Neural crest cell (in vitro differentiated cells): ENCODE measurements at places on chromosomes 3 and 15. TPM values are rescaled to one million over a fixed set of nuclear protein-coding genes. Genes with fewer than 3 reads are reported as not detected.

DNA sequence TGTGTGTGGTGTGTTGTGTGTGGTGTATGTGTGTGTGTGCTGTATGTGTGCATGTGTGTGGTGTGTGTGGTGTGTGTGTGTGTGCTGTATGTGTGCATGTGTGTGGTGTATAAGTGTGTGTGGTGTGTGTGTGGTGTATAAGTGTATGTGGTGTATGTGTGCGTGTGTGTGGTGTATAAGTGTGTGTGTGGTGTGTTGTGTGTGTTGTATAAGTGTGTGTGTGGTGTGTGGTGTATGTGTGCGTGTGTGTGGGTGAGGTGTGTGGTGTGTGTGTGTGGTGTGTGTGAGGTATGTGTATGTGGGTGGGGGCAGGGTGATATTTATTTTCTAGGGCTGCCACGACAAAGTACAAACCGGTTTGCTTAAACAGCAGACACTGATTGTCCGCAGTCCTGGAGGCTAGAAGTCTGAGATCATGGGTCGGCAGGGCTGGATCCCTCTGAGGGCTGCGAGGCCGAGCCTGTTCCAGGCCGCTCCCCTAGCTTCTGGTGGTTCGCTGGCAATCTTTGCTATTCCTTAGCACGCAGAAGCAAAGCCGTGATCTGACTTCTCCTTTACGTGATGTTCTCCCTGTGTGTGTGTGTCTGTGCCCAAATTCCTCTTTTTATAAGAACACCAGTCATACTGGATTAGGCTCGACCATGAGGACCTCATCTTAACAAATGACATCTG, 160.2 kb downstream of the XXYLT1 start:
- peaks cover 13% of the 10 kb centered on the region for H3K4me1 ChIP-seq
- H3K27ac ChIP-seq = no peak overlapping the region
- H3K36me3 ChIP-seq = no peaks in the 10 kb centered on the region
- no peak for DNase-seq
- H3K27me3 ChIP-seq = no peaks in the 10 kb centered on the region

DNA sequence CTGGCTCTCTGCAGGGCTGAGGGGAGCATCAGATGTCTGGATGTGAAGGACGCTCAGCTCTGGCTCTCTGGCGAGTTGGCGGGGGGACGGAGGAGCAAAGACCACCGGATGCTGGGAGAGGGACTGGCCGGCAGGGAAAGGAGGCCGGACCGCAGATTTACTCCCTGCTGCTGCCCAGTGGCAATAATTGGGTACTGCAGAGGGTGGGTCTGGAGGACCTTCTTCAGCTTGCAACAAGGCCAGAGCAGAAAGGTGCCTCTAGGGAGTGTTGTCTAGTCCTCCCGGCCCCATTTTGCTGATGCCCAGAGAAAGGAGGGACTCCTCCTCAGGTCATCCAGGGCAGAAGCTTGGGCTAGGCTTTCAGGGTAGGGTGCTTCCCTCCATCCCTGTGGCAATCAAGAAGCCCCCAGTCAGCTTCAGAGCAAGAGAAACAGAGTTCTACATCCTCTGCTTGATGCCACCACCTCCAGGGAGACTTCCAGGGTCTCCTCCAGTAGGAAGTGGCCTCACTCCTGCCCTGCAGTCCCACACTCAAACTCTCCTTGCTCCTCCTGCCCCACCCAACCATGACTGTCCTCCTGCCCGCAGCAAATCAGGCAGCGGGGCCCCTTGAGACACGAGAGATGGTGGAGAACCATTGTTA, 20.3 kb upstream of the CSPG4 start:
- H3K4me1 ChIP-seq = peaks cover 35% of the 10 kb centered on the region
- no peaks in the 10 kb centered on the region for H3K36me3 ChIP-seq
- peaks cover 8% of the 10 kb centered on the region for H3K27me3 ChIP-seq

- H3K4me3 ChIP-seq = no peak overlapping the region
- no peaks in the 10 kb centered on the region for H3K36me3 ChIP-seq
Measured at GRCh38 chr15:53000409-53000808, 210.3 kb upstream of the ONECUT1 start.

- H3K4me3 ChIP-seq = no peak overlapping the region
- no peak for DNase-seq
- H3K36me3 ChIP-seq = no peaks in the 10 kb centered on the region
- H3K27ac ChIP-seq = no peak overlapping the region
Measured at GRCh38 chr3:192277477-192277876, 449.9 kb downstream of the FGF12 start.

GRCh38 chr15:44598892-44599291, 61.9 kb downstream of the EIF3J start:
- H3K4me1 ChIP-seq = no peaks in the 10 kb centered on the region
- no peaks in the 10 kb centered on the region for H3K27me3 ChIP-seq
- no peak overlapping the region for H3K4me3 ChIP-seq
- no peak overlapping the region for H3K27ac ChIP-seq

GRCh38 chr15:55742927-55743728, at the start of gene PRTG:
Gene PRTG, minus strand, starts transcription at chr15:55743152. Its CDS starts 221 bp downstream, at chr15:55742931.
- H3K27ac ChIP-seq = peak within 1 kb of the TSS; percentile 95
- peak; percentile 96 for DNase-seq
- H3K27me3 ChIP-seq = no peaks in the 10 kb centered on the region
- peak within 1 kb of the TSS; percentile 91 for H3K4me3 ChIP-seq

DNA sequence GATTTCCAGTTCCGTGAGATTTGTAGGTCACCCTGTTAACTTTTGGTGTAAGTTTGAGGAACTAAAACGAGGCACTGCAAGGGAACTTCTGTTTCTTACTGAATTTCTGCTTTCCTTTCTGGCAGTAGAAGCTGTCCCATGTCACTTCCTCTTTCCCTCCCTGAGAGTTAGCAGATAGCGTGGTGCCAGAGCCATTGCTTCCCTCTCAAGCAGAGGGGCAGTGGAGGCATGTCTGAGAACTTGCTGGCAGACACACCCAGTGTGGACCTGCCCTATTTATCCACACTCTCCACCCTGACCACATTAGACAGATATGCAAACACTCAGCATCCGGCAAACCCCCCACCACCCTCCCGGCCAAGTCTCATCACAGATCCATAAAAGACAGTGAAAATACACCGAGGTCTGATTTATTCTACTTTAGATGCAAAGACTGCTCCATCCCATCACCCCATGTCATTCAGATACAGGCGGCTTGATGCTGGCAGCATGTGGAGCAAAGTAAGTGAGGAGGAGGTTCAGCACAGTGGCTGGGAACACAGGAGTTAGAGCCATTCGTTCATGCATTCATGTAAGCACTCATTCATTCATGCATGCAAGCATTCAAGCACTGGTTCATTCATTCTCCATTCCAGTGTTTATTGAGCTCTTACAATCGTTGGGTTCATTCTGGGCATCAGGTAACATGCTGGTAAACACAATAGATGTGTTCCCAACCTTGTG, 324.7 kb downstream of the SHQ1 start:
- H3K27ac ChIP-seq = no peak overlapping the region
- peaks cover 6% of the 10 kb centered on the region for H3K4me1 ChIP-seq

GRCh38 chr3:13245615-13245978, 172.4 kb upstream of the IQSEC1 start:
- H3K27ac ChIP-seq = no peak overlapping the region
- H3K4me1 ChIP-seq = no peaks in the 10 kb centered on the region
- H3K36me3 ChIP-seq = no peaks in the 10 kb centered on the region
- H3K4me3 ChIP-seq = no peak overlapping the region
- no peaks in the 10 kb centered on the region for H3K27me3 ChIP-seq
- DNase-seq = no peak

GRCh38 chr3:156483002-156483401, 71.9 kb downstream of the SSR3 start:
- H3K36me3 ChIP-seq = no peaks in the 10 kb centered on the region
- no peaks in the 10 kb centered on the region for H3K27me3 ChIP-seq
- H3K4me3 ChIP-seq = no peak overlapping the region
- H3K27ac ChIP-seq = no peak overlapping the region
- no peak for DNase-seq

- H3K4me3 ChIP-seq = peak overlapping the region; percentile 95
- no peaks in the 10 kb centered on the region for H3K27me3 ChIP-seq
- DNase-seq = peak; percentile 15
- peaks cover 7% of the 10 kb centered on the region for H3K36me3 ChIP-seq
- peak overlapping the region; percentile 75 for H3K27ac ChIP-seq
Measured at GRCh38 chr15:23566071-23566554, 639 bp downstream of the MKRN3 start.

GRCh38 chr3:17577796-17578520, 164.5 kb downstream of the TBC1D5 start:
- H3K27ac ChIP-seq = no peak overlapping the region
- H3K4me1 ChIP-seq = no peaks in the 10 kb centered on the region
- no peak overlapping the region for H3K4me3 ChIP-seq
- no peaks in the 10 kb centered on the region for H3K36me3 ChIP-seq

DNA sequence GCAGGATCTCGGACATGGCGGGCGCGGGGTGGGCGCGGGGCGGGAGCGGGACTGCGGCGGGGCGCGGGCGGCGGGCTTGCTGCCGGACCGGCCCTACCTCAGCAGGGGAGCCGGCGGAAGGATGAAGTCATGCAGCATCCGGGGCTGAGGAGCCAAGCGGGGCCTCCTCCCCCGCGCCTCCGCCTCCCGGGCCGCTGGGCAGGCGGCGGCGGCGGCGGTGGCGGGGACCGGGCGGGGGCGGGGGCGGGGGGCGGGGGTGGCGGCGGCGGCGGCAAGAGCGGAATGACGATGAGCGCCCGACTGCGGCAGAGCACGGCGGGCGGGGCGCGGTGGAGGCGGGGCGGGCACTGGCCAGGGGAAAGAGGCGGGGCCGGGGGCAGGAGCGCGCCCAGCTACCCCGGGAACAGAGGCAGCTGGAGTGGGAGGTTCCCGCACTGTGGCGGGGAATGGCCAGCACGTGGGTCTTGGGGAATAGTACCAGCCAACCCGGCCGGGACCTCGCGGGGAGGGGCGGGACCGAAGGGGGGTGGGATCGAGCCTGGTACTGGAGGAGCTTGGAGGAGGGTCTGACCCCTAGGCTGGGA, at the start of gene CAMK2N2:
TSS of gene CAMK2N2 (minus strand) at position 284 of the 584 bp plus-strand sequence. CDS start at position 16, 268 bp downstream.
- H3K4me3 ChIP-seq = peak within 1 kb of the TSS; percentile 90
- peaks cover 18% of the 10 kb centered on the region for H3K4me1 ChIP-seq
- peak within 1 kb of the TSS; percentile 19 for H3K27ac ChIP-seq
- peak; percentile 58 for DNase-seq
- no peaks in the 10 kb centered on the region for H3K36me3 ChIP-seq

DNA sequence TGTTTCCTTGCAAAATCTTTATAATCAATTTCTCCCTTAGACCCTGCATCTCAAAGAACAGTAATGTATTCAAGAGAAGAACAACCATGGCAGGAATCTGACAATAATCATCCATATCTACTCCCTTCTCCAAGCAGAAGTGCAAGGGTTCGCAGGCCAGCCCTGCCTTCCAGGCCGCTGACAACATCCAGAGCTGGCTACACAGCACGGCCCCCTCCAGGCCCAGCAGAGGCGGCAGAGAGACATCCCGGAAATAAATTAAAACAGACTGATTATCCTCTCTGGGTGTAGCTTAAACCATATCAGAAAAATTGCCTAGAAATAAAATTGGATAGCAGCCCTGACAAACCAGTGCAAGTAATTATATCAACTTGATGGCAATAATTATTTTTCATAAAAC, 223.3 kb downstream of the FAM43A start:
- H3K4me3 ChIP-seq = no peak overlapping the region
- H3K4me1 ChIP-seq = peaks cover 8% of the 10 kb centered on the region
- no peaks in the 10 kb centered on the region for H3K27me3 ChIP-seq
- H3K36me3 ChIP-seq = no peaks in the 10 kb centered on the region
- DNase-seq = no peak

- H3K27ac ChIP-seq = no peak overlapping the region
- DNase-seq = no peak
- no peaks in the 10 kb centered on the region for H3K36me3 ChIP-seq
- peak overlapping the region; percentile 1 for H3K4me3 ChIP-seq
- no peaks in the 10 kb centered on the region for H3K27me3 ChIP-seq
- peaks cover 39% of the 10 kb centered on the region for H3K4me1 ChIP-seq
Measured at GRCh38 chr3:39166932-39167532, 13.6 kb upstream of the CSRNP1 start.

DNA sequence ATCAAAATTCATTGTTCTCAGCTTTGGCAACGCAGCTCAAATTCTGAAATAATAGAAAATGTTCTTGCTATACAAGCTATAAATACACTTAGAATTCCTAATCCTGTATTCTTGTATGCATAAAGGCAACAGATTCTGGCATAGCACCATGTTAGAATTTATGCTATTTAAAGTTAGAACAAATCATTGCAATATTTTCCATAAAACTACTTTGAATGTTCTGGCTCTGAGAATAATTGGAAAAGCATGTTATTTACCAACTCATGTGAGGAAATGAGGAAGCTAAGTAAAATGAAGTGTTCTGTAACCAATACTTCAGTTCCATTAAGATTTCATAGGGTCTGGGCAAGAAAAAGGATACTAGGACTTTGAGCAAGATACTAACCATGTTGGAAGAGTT, 888.9 kb downstream of the SQOR start:
- no peaks in the 10 kb centered on the region for H3K27me3 ChIP-seq
- H3K4me1 ChIP-seq = no peaks in the 10 kb centered on the region
- H3K4me3 ChIP-seq = no peak overlapping the region
- no peaks in the 10 kb centered on the region for H3K36me3 ChIP-seq
- DNase-seq = no peak
- H3K27ac ChIP-seq = no peak overlapping the region

DNA sequence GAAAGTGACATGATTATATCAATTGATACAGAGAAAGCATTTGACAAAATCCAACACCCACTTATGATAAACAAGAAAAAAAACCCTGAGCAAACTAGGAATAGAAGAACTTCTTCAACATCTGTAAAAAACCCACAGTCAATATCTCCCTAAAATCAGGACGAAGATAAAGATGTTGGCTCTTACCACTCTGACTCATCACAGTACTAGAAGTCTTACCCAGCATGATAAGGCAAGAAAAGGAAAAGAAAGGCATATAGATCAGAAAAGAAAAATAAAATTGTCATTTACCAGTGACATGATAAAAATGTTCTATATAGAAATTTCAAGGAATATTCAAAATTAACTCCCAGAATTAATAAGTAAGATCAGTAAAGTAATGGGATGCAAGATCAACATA, 7.2 kb upstream of the FBXW12 start:
- peaks cover 5% of the 10 kb centered on the region for H3K4me1 ChIP-seq
- peaks cover 5% of the 10 kb centered on the region for H3K36me3 ChIP-seq

GRCh38 chr3:196237203-196237602, 20.9 kb downstream of the SLC51A start:
- no peak overlapping the region for H3K4me3 ChIP-seq
- peaks cover 11% of the 10 kb centered on the region for H3K36me3 ChIP-seq
- no peaks in the 10 kb centered on the region for H3K4me1 ChIP-seq
- DNase-seq = no peak
- H3K27me3 ChIP-seq = no peaks in the 10 kb centered on the region

The C3orf52 gene
- total RNA-seq = 21.5 and 22.5 TPM in 2 replicates

The C3orf20 gene
- total RNA-seq = 0.14 TPM in 1 of 2 replicates, not detected in the other

The KNL1 gene
- total RNA-seq = 33.4 and 35.3 TPM in 2 replicates

The GOLGA6D gene
- total RNA-seq = not detected in 2 replicates

The GHSR gene
- total RNA-seq = not detected in 2 replicates

The TLR9 gene
- total RNA-seq = 0.16 TPM in 1 of 2 replicates, not detected in the other

The RARRES1 gene
- total RNA-seq = 1.4 and 2.5 TPM in 2 replicates

The LRCH3 gene
- total RNA-seq = 69.0 and 69.8 TPM in 2 replicates

The ITIH3 gene
- 0.52 TPM in 1 of 2 replicates, not detected in the other for total RNA-seq

The ATP13A5 gene
- total RNA-seq = not detected in 2 replicates

The TEX55 gene
- not detected in 2 replicates for total RNA-seq

The MON1A gene
- total RNA-seq = 11.5 and 13.1 TPM in 2 replicates

The PEX11A gene
- 7.2 and 7.9 TPM in 2 replicates for total RNA-seq

The C2CD4A gene
- total RNA-seq = not detected in 2 replicates

The HHATL gene
- not detected in 2 replicates for total RNA-seq
